ENCODE measurements at places on chromosomes 7 and 10.

DNA sequence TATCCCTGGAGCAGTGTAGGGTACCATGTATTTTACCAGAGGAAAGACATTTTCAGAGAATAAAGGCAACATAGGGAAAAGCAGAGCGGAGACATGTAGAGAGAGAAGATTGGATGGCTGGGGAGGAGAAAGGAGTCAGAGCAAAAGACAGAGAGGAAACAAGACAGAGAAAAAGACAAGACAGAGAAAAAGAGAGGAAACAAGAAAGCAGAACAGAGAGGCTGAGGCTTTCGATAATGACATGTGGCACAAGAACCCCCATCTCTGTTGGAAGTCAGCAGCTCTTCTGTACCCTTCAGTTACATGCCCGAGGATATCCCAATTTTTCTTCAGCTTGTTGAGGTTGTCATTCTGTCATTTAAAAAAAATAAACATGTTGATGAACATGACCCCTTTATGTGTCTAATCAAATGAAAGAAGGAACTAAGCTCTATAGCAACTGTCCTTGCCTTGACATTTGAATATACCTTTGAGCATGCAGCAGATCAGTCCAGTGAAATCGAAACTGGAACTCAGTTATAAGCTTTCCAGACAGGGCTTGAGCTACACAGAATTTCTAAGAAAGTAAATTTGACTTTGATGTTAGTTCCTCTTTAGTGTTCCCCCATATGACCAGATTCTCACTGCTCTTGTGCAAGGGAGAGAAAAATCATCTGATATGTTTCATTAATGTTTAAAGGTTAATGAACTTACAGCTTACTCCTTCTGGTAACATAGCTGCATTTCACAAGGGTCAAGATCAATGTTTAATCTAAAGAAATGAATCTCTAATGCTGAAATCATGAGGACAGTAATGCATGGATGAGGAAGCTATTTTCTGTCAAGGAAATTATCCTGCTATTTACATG is 75.1 kb upstream of the SP4 start:
- no peaks in the 10 kb centered on the region for H3K27me3 ChIP-seq
- peaks cover 27% of the 10 kb centered on the region for H3K36me3 ChIP-seq
- no peak for DNase-seq
- H3K4me3 ChIP-seq = peak overlapping the region; percentile 62

- peaks cover 70% of the 10 kb centered on the region for H3K27me3 ChIP-seq
- peak overlapping the region; percentile 81 for H3K27ac ChIP-seq
- no peak for DNase-seq
- peaks cover 24% of the 10 kb centered on the region for H3K4me1 ChIP-seq
Observed at GRCh38 chr10:113381416-113381815, 171.4 kb upstream of the HABP2 start.

GRCh38 chr10:7635408-7636125 is 31.2 kb downstream of the ITIH5 start:
- no peaks in the 10 kb centered on the region for H3K36me3 ChIP-seq
- DNase-seq = no peak
- peaks cover 19% of the 10 kb centered on the region for H3K27me3 ChIP-seq
- no peak overlapping the region for H3K27ac ChIP-seq
- H3K4me1 ChIP-seq = no peaks in the 10 kb centered on the region
- no peak overlapping the region for H3K4me3 ChIP-seq

DNA sequence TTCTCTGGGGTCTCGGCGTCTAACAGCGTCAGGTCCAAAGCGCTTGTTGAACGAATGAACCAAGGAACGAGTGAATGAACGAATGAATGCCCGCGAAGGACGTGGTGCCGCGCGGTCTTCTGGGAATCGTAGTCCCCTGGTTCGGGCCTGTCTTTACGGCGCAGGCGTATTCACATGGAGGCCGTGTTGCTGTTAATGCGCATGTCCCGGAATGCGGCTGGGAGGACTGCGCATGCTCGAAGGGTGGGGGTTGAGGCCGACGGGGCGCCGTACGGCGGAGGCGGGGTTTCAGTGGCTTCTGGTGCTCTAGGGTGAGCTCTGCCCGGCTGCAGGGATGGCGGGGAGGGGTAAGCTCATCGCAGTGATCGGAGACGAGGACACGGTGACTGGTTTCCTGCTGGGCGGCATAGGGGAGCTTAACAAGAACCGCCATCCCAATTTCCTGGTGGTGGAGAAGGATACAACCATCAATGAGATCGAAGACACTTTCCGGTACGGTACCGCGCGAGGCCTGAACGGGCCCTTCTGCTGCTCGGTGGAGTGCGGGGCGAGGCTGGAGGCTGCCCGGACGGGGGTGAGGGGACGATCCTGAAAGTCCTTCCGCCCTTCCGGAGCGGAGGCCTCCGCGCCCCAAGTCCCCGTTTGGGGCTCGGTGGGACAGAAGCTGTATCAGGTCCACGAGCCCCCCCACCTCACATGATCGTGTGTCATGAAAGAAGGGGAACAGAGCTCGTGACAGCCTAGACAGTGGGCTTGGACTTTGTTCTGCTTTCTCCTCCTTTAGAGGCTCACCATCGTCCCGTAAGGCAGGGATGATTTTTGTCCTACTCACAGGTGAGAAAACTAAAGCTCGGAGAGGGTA is at the start of gene ATP6V1F:
Gene ATP6V1F (plus strand): TSS at position 286 of the 862 bp plus-strand sequence. CDS start 49 bp downstream, at position 335.
- H3K4me3 ChIP-seq = peak within 1 kb of the TSS; percentile 88
- peaks cover 3% of the 10 kb centered on the region for H3K36me3 ChIP-seq
- DNase-seq = peak; percentile 99
- peaks cover 15% of the 10 kb centered on the region for H3K4me1 ChIP-seq
- no peaks in the 10 kb centered on the region for H3K27me3 ChIP-seq

DNA sequence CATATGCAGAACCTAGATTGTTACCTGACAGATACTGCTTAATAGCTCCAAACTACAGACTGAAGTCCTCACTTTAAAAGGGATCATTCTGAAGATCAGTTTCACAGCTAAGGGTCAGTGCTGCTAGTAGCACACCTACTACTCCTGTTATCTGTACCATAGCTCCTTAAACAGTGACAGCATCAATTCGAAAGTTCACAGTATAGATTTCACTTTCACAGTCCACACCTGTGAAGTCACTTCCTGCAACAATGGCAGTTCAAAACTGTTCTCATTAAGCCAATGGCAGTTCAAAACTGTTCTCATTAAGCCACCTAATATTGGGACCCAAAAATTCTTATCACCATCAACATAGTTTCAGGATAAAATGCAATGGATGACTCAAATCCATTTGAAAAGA is 10.7 kb upstream of the FHIP2A start:
- peaks cover 4% of the 10 kb centered on the region for H3K36me3 ChIP-seq
- peak overlapping the region; percentile 90 for H3K27ac ChIP-seq
- H3K27me3 ChIP-seq = no peaks in the 10 kb centered on the region
- H3K4me1 ChIP-seq = peaks cover 37% of the 10 kb centered on the region
- peak overlapping the region; percentile 37 for H3K4me3 ChIP-seq
- DNase-seq = no peak

- H3K27me3 ChIP-seq = no peaks in the 10 kb centered on the region
- no peaks in the 10 kb centered on the region for H3K36me3 ChIP-seq
- H3K27ac ChIP-seq = no peak overlapping the region
- no peak overlapping the region for H3K4me3 ChIP-seq
Observed at GRCh38 chr10:44470784-44471183, 85.9 kb upstream of the CXCL12 start.

DNA sequence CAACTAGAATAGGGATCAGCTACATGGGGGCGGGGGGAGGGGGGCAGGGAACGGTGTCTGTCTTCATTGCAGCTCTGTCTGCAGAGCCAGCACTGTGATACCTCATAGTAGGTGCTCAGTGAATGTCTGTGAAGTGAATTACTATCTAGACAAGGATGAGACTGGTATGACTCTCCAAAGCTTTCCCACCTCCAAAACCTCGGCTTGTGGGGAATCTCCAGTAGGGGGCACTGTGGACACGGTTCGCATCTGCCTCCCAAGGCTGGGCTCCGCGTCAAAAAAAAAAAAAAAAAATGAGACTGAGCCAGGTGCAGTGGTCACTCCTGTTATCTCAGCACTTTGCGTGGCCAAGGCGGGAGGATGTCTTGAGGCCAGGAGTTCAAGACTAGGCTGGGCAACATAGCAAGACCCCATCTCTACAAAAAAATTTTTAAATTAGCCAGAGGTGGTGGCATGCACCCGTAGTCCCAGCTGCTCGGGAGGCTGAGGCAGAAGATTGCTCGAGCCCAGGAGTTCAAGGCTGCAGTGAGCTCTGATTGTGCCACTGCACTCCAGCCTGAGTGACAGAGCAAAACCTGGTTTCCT is 9.6 kb downstream of the TRIM56 start:
- H3K27ac ChIP-seq = no peak overlapping the region
- peaks cover 12% of the 10 kb centered on the region for H3K36me3 ChIP-seq
- H3K4me3 ChIP-seq = no peak overlapping the region
- peaks cover 6% of the 10 kb centered on the region for H3K27me3 ChIP-seq
- peaks cover 13% of the 10 kb centered on the region for H3K4me1 ChIP-seq

DNA sequence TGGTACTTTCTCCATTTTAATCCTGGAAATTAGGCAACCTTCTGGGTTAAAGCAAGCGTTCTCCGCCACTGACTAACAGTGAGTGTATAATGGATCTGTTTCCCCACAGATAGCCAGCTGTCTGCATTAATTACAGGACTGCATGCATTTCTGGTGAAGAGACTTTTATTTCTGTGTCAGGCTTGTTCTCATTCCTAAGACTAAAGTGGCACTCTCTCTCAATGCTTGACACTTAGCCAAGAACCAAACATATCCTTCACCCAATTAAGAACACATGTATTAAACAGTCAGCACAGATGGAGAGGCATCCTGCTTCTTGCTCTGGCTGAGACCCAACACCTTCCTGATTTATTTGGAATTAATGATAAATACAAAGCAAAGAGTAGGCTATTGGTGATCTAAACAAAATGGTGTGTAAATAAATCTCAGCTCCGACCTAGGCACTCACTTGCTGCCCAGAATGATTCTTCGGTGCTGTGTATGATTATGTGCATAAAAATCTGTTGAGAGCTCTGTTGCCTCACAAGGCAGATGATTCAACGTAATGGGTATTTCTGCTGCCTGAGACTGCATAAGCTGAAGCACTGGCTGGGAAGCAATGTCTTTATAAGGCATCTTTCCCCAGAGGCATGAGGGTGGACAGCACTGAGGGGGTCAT is 16.8 kb downstream of the CALU start:
- H3K36me3 ChIP-seq = peaks cover 45% of the 10 kb centered on the region
- H3K27me3 ChIP-seq = no peaks in the 10 kb centered on the region
- H3K27ac ChIP-seq = no peak overlapping the region
- H3K4me3 ChIP-seq = no peak overlapping the region
- DNase-seq = no peak
- no peaks in the 10 kb centered on the region for H3K4me1 ChIP-seq

DNA sequence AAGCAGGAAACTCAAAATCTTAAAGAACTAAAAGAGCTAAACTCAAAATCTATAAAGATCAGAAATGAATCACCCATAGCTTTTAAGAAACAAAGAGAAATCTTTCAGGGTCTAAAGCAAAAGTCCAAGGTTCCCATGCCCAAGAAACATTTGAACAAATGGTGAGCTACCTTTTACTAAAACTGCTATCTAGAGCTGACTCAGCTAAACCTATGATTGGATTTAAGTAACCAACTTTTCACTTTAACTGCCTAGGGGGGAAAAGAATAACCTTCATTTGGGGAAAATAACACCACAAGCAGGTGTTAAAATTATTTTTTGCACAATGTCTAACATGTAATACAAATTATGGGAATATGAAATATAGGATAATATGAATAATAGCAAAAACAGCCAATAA is 328.4 kb downstream of the PHF14 start:
- no peaks in the 10 kb centered on the region for H3K36me3 ChIP-seq
- no peak overlapping the region for H3K4me3 ChIP-seq
- H3K27ac ChIP-seq = no peak overlapping the region
- H3K4me1 ChIP-seq = no peaks in the 10 kb centered on the region

DNA sequence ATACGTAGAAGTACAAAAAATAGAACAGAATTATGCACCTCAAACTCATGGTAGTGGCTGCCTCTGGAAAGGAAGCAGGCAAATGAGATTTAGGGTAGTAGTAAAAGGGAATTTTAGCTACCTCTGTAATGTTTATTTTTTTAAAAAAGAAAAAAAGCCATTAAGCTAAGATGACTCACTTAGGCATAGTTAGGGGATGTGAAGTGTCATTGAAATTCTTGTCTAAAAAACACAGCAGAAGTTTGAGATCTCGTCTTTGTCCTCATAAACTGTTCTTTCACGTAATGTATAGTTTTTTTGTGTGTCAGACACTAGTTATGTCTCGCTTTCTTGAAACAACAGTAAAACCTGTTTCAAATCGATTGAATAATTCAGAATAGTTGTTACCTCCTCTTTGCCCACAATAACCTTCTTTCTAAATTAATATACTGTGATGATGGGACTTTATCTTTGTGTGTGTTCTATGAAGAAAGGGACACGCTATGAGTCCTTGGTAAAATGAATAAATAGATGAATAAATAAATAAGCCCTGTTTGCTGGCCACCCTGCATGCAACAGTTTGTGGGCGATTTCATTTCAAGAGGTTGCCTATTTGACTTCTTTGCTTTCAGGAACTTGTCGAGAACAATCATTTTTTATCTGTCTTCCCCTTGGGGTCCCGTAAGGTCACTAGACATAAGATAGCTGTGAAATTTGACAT is 14.5 kb upstream of the FBXW4 start:
- peaks cover 14% of the 10 kb centered on the region for H3K4me1 ChIP-seq
- no peak for DNase-seq
- peaks cover 54% of the 10 kb centered on the region for H3K27me3 ChIP-seq
- H3K36me3 ChIP-seq = no peaks in the 10 kb centered on the region

DNA sequence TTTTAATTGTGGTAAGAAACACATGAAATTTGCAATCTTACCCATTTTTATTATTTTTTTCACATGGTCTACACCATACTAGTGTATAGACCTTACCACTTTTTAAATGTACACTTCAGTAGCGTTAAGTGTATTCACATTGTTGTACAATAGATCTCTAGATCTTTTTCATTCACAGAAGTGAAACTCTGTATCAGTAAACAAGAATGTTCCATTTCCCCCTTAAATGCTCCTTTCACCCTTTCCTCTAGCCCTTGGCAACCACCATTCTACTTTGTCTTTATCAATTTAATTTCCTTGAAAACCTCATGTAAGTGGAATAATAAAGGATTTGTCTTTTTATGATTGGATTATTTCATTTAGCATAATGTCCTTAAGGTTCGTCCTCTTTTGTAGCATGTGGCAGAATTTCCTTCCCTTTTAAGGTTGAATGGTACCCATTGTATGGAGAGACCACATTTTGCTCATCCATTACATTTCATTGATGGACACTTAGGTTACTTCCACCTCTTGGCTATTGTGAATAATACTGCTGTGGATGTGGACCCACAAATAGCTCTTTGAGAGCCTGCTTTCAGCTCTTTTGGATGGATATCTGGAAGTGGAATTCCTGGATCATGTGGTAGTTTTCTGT is 45.7 kb downstream of the SNX10 start:
- H3K36me3 ChIP-seq = peaks cover 26% of the 10 kb centered on the region
- H3K27me3 ChIP-seq = no peaks in the 10 kb centered on the region
- H3K4me1 ChIP-seq = peaks cover 20% of the 10 kb centered on the region
- no peak overlapping the region for H3K27ac ChIP-seq
- no peak for DNase-seq

DNA sequence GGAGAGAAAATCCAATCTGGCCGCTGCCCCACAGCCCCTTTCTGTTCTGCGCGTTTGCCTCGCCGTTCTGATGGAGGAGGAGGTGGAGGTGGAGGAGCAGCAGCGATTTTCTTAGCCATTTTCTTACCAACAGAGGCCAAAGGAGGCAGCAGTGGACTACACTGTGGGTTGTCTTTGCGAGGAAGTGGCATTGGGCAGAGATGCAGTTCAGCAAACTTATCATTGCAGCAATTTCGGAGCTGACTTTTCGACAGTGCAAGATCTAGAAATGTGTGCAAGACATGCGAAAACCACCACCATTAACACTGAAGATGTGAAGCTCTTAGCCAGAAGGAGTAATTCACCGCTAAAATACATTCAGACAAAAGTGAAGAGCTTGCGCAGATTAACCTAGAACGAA is 1.9 kb upstream of the ARL4A start:
- H3K36me3 ChIP-seq = peaks cover 7% of the 10 kb centered on the region
- H3K4me3 ChIP-seq = peak overlapping the region; percentile 96
- H3K27me3 ChIP-seq = no peaks in the 10 kb centered on the region
- H3K4me1 ChIP-seq = peaks cover 42% of the 10 kb centered on the region
- peak overlapping the region; percentile 71 for H3K27ac ChIP-seq
